Myocyte (in vitro differentiated cells): ENCODE measurements at places on chromosomes 2 and 18.

GRCh38 chr18:57581301-57581934, 5.1 kb downstream of the FECH start:
- no peak for DNase-seq

- no peak for DNase-seq
These were observed 104.8 kb downstream of the COLEC12 start for GRCh38 chr18:395456-396250.

- DNase-seq, result no peak
These were observed 224.0 kb upstream of the SIX2 start for GRCh38 chr2:45233301-45233700.

GRCh38 chr18:26356045-26356785, 130.0 kb downstream of the TAF4B start:
- DNase-seq, result no peak

DNA sequence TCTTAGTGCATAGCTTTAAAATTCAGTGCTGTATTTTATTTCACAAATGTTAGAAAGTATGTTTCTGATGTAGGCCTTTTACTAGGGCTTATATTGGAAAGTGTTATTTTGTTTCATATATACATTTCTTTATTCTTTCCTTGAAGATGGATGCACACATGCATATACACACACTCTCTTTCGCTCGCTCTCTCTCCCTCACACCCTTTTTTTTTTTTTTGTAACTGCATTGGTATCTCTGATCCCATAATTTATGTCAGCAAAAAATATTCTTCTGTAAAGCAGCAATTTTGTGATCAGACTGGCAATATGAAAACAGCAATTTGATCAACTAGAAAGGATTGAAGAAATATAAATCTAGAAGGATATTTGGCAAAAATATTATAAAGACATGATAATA, 2.0 kb downstream of the MBD5 start:
- no peak for DNase-seq

DNA sequence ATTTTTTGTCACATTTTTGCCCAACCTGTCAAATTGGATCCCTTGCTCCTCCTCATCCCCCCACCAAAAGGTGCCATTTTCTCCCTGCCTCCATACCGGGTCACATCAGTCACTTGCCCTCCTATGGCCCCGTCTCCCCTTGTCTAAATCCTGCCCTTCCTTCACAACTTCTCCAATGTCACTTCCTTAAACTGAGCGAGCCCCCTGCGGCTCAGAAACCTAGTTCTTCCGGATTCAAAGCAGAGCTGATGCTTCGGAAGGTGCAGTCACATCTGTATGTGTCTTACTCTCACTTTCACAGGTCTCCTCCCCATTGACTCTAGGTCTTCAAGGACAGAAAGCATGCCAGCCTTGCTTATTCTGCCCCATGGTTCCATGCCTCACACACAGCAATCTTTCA, 22.1 kb downstream of the TNP1 start:
- DNase-seq, result no peak

DNA sequence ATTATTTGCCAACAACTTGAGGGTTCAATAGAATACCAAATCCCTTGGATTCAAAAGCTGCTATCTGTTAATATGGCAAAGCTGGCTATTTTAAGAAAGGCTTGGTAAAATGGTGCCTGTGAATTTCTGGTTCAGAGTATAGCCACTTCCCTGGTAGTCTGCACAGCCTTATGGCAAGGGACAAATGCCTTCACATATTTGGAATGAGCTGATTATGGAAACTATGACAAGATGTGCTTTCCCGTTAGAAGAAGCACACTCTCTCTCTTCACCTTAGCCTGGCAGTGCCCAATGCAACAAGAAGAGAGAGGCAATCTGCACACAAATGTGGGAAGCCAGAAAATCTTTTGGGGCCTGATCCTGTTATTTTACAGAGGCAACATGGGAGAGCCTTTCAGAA, 47.5 kb upstream of the MAP3K20 start:
- no peak for DNase-seq
